Hematopoietic multipotent progenitor cell treated with erythropoietin and hydrocortisone succinate and interleukin-3 and kit ligand, for 15 days (in vitro differentiated cells): ENCODE measurements at places on chromosomes 4 and X.

GRCh38 chrX:22800360-22800759, 199.4 kb upstream of the DDX53 start:
- DNase-seq = no peak

DNA sequence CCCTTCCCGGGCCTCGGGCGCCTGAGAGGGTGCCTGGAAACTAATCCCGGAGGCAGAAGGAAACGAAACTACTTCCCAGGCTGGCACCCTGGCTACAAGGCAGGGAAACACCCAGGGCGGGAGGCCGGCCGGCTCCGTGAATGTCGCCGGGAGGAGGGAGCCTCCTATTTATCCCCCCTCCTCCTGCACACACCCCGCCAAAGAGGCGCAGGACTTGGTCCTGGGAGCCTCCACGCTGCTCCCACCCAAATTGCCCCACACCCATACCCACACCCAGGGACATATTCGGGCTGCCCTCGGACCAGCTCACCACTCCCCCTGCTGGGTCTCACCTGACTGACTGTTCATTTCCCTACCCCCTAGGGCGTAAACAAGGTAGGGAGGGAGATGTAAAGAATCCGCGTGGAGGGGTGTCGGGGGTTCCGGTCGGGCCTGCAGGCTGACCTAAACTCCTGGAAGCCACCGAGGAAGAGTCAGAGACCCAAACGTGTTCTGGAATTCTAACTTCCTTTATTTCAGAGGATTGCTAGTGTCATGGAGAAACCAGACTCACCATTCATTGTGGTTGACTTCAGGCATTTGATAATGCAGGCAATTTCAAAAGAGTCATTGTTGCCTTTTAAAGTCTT, at the start of gene BTC:
Gene BTC, minus strand, starts transcription at position 142 of the 629 bp plus-strand sequence. CDS start 198 bp downstream, outside the sequence.
- DNase-seq = no peak

DNA sequence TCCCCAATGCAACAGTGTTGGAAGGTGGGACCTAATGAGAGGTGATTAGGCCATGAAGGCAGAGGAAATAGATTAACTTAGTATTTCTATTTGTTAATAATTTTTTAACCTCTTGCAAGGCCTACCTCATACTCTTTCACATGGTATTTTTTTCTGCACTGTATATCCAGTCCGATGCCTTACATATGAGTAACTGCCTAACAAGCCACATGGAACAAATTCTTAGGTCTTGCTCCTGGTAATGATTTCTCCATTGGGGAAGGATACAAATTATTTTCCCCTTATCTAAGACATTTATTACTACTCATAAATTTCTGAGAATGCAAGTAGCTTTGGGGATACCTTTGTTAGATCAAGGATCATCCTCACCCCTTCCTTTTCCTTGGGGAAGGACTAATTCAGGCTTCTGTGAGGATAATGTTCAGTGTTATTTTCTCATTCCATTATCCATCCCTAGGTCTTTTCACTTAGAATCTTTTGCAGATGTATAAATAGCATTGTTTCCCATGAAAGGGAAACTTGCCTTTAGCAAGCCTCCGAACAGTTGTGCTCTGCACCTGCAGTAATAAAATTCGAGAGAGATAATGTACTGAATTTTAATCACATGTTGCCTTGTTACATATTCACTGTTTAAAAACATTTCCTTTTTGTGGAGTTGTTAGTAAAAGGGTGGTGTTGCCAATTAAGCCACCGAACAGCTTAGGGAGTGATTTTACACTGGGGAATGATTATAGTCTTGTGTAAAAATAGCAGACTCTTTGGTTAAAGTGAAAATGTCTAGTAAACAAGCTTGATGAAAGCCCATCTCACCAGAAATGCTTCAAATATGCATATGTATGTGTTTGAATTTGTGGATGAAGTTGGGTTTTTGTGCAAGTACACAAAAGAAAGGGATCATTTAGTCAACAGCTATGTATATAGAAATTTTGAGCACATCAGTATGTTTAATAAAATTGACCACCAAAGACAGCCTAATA, 89.9 kb downstream of the CFAP299 start:
- DNase-seq = no peak

- no peak for DNase-seq
Observed at GRCh38 chrX:81979806-81980515, 778.1 kb downstream of the SH3BGRL start.

DNA sequence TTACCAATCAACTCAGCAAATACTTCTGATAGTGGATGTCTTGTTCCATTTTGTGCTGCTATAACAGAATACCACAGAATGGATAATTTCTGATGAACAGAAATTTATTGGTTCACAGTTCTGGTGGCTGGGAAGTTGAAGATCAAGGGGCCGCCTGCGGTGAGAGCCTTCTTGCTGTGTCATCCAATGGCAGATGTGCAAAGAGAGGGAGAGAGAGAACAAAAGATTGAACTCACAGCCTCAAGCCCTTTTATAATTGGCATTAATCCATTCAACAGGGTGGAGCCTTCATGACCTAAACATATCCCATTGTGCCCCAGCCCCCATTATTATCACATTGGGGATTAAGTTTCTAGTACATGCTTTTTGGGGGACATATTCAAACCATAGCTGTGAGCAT, 86.1 kb downstream of the ADGRG4 start:
- no peak for DNase-seq
